ENCODE measurements at places on chromosomes 7 and 10. TPM values are rescaled to one million over a fixed set of nuclear protein-coding genes. Genes with fewer than 3 reads are reported as not detected.

LOXL4 gene
- total RNA-seq: 10.9 TPM

DNA sequence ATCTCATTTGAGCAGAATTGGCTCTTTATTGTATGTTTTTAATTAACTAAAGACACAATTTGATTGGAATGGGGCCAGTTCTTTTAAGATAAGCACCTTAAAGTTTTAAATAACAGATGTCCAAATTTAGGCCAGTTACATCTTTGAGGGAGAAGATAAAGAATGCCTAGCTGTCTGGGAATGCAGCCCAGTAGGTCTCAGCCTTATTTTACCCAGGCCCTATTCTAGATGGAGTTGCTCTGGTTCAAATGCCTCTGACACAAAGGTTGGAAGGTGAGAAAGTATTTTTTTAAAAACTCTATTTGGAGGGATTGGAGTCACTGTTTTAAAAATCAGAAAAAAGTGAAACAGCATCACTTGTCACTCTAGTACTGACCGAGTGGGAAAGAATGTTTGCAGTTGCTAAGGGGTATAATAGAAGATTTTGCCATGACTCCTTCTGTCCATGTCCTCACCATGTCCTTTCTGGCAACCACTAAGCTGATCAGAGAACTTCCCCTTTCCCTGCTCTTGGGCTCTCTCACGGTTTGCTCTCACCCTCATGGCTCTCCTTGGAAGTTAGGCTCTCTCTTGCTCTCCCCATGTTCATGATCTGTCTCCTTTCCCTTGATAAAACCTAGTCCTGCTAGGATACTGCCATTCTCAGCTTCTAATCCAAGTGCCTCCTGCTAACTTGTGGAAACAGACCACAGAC is 238.2 kb upstream of the AGK start:
- no peaks in the 10 kb centered on the region for H3K27me3 ChIP-seq
- H3K4me3 ChIP-seq: no peak overlapping the region
- H3K36me3 ChIP-seq: no peaks in the 10 kb centered on the region
- H3K27ac ChIP-seq: no peak overlapping the region

DNA sequence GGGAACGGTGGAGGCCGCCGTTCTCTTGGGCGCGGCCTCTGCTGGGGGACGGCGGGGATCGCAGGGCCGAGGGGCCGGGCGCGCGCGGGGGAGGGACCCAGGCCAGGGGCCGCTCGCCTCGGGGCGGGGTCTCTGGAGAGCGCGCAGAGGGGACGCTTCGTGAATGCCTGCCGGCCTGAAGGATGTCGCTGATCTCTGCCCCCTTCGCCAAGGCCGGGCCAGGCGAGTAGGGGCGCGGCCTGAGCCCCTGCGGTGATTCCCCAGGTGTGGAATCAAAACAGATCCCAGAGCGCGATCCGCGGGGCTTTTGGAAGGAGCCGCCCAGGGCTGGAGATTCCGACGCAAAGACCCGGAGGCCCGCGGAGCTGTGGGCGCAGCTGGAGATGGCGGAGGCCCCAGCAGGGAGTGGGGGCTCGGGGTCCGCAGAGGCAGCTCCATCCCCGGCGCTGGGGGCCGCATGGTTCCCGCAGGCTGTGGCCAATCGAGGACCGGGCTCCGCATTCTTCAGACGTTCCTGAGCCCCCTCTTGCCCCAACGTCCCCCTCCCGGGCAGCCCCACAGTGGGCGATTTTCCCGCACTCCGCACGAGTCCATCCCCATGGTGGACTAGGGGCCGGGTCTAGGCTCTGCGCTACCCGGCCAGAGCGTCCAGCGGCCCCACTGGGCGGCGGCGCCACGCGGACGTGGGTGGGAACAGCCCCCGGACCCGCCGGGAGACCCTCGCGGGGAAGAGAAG is 166.0 kb downstream of the ACTR3B start:
- H3K4me1 ChIP-seq: no peaks in the 10 kb centered on the region
- DNase-seq: no peak
- peak overlapping the region; percentile 46 for H3K4me3 ChIP-seq
- H3K27me3 ChIP-seq: peaks cover 43% of the 10 kb centered on the region
- H3K36me3 ChIP-seq: no peaks in the 10 kb centered on the region

GRCh38 chr7:100602889-100603725 is 944 bp downstream of the PCOLCE start:
- no peaks in the 10 kb centered on the region for H3K36me3 ChIP-seq
- peak; percentile 76 for DNase-seq
- H3K27me3 ChIP-seq: no peaks in the 10 kb centered on the region
- H3K4me1 ChIP-seq: peaks cover 21% of the 10 kb centered on the region

GRCh38 chr7:150972023-150972468 is 6.1 kb downstream of the KCNH2 start:
- peaks cover 73% of the 10 kb centered on the region for H3K4me1 ChIP-seq
- no peaks in the 10 kb centered on the region for H3K27me3 ChIP-seq
- peak overlapping the region; percentile 80 for H3K27ac ChIP-seq
- H3K4me3 ChIP-seq: no peak overlapping the region
- DNase-seq: peak; percentile 34
- H3K36me3 ChIP-seq: peaks cover 7% of the 10 kb centered on the region

- H3K4me3 ChIP-seq: no peak overlapping the region
- no peaks in the 10 kb centered on the region for H3K27me3 ChIP-seq
- DNase-seq: no peak
- peaks cover 32% of the 10 kb centered on the region for H3K4me1 ChIP-seq
- H3K27ac ChIP-seq: no peak overlapping the region
Measured at GRCh38 chr10:7265396-7266123, 145.3 kb downstream of the SFMBT2 start.

GRCh38 chr7:117077658-117078057 is 124.4 kb downstream of the ST7 start:
- no peaks in the 10 kb centered on the region for H3K27me3 ChIP-seq
- no peak for DNase-seq
- H3K36me3 ChIP-seq: no peaks in the 10 kb centered on the region

- H3K36me3 ChIP-seq: no peaks in the 10 kb centered on the region
- H3K4me3 ChIP-seq: no peak overlapping the region
- no peak for DNase-seq
- no peak overlapping the region for H3K27ac ChIP-seq
- H3K27me3 ChIP-seq: no peaks in the 10 kb centered on the region
- peaks cover 33% of the 10 kb centered on the region for H3K4me1 ChIP-seq
Measured at GRCh38 chr7:30931929-30932540, 20.4 kb downstream of the AQP1 start.

GRCh38 chr10:78777466-78777865 is 291.3 kb upstream of the ZMIZ1 start:
- peak; percentile 37 for DNase-seq
- no peaks in the 10 kb centered on the region for H3K36me3 ChIP-seq
- peaks cover 6% of the 10 kb centered on the region for H3K4me1 ChIP-seq
- H3K27me3 ChIP-seq: no peaks in the 10 kb centered on the region
- H3K27ac ChIP-seq: no peak overlapping the region

All from cardiac muscle cell (in vitro differentiated cells and primary cell).